ENCODE measurements at places on chromosomes 6 and 20. TPM values are rescaled to one million over a fixed set of nuclear protein-coding genes. Genes with fewer than 3 reads are reported as not detected.

GRCh38 chr20:34621383-34622367 is 55.2 kb downstream of the PIGU start:
- no peak for DNase-seq
- H3K27me3 ChIP-seq: no peaks in the 10 kb centered on the region
- no peak overlapping the region for H3K4me3 ChIP-seq
- H3K4me1 ChIP-seq: no peaks in the 10 kb centered on the region
- no peak overlapping the region for H3K27ac ChIP-seq

- H3K36me3 ChIP-seq: no peaks in the 10 kb centered on the region
- no peaks in the 10 kb centered on the region for H3K4me1 ChIP-seq
- H3K27ac ChIP-seq: no peak overlapping the region
- DNase-seq: no peak
- no peak overlapping the region for H3K4me3 ChIP-seq
- no peaks in the 10 kb centered on the region for H3K27me3 ChIP-seq
Observed at GRCh38 chr6:161744211-161745067, 470.6 kb upstream of the AGPAT4 start.

- no peak overlapping the region for H3K4me3 ChIP-seq
- H3K27ac ChIP-seq: no peak overlapping the region
- H3K27me3 ChIP-seq: no peaks in the 10 kb centered on the region
- H3K36me3 ChIP-seq: no peaks in the 10 kb centered on the region
- H3K4me1 ChIP-seq: peaks cover 5% of the 10 kb centered on the region
- DNase-seq: no peak
Observed at GRCh38 chr6:105753207-105753606, 332.9 kb upstream of the PRDM1 start.

GRCh38 chr6:135586844-135587243 is 89.3 kb upstream of the AHI1 start:
- H3K4me1 ChIP-seq: no peaks in the 10 kb centered on the region
- no peak overlapping the region for H3K4me3 ChIP-seq
- H3K27ac ChIP-seq: no peak overlapping the region
- H3K36me3 ChIP-seq: no peaks in the 10 kb centered on the region

DNA sequence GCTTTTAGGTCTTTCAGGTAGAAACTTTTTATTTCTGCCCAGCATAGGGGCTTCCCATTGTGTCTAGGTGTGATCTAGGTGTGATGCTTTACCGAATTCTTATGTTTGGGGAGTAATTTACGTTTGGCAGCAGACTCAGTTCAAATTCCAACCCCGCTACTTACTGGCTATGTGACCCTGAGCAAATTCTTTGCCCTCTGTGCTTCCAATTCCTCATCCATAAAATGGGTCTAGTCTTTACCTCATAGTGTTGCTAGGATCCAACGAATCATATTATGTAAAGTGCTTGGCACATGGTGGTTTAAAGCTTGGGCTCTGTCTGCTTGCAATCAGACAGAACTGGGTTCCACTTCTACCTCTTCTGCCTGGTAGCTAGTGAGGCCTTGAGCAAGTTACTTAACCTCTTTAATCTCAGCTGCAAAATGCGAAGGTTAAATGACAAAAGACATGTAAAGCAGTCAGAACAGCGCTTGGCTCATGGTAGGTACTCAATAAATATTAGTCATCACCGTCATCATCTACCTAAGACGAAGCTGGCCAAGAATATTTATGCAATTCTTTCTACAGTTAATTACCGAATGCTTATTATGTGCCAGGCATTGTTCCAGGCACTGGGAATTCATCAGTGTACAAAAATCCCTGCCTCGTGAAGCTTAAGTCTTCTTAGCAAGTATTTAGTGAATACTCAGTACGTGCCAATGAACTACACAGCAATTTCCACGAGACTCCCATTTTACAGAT is 1.0 kb downstream of the NSFL1C start:
- peak overlapping the region; percentile 74 for H3K4me3 ChIP-seq
- peaks cover 3% of the 10 kb centered on the region for H3K36me3 ChIP-seq
- H3K4me1 ChIP-seq: peaks cover 8% of the 10 kb centered on the region
- no peaks in the 10 kb centered on the region for H3K27me3 ChIP-seq
- no peak for DNase-seq
- peak overlapping the region; percentile 79 for H3K27ac ChIP-seq

DNA sequence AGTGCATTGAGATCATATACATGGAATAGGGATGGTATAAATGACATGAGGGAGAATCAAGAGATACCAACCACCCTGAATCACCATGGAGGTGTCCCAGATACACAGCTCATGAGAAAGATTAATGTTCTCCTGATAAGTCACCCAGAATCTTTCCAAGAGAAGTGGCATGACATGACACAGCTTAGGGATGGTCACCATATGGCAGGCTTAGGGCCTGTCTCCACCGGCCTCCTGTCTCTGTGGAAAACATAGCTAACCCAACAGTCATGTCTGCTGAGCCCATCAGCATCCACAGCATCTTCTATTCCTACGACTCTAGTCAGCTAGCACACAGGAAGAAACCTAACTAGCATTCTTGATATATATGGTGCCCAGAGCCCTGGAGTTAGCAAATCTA is 133.3 kb downstream of the IPCEF1 start:
- H3K27ac ChIP-seq: no peak overlapping the region
- no peaks in the 10 kb centered on the region for H3K36me3 ChIP-seq
- H3K4me3 ChIP-seq: no peak overlapping the region

GRCh38 chr6:41901882-41902519 is 6.8 kb upstream of the USP49 start:
- H3K27ac ChIP-seq: no peak overlapping the region
- no peak overlapping the region for H3K4me3 ChIP-seq
- H3K36me3 ChIP-seq: peaks cover 27% of the 10 kb centered on the region
- H3K4me1 ChIP-seq: no peaks in the 10 kb centered on the region
- no peaks in the 10 kb centered on the region for H3K27me3 ChIP-seq

DNA sequence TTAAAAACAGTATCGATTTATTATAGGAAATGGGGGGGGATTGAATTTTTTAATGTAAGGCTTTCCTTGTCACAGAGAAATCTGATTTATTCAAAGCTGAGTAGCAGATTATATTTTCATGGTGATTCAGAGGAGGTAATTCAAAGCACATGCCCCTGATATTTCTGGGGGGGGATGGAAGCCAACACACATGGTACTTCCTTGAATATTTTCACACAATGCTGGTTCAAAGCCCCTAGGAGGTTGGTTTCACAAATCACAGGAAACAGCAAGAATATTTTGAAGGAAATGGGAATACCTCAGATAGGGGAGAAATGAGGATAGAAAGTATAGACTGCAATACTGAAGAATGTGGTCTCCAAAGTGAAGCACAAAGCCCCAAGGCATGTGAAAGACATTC is 98.8 kb downstream of the RTN4IP1 start:
- H3K27ac ChIP-seq: no peak overlapping the region
- DNase-seq: no peak
- peaks cover 3% of the 10 kb centered on the region for H3K36me3 ChIP-seq

GRCh38 chr6:21615504-21615903 is 22.0 kb downstream of the SOX4 start:
- no peak overlapping the region for H3K27ac ChIP-seq
- H3K36me3 ChIP-seq: no peaks in the 10 kb centered on the region
- no peaks in the 10 kb centered on the region for H3K27me3 ChIP-seq
- no peak for DNase-seq

DNA sequence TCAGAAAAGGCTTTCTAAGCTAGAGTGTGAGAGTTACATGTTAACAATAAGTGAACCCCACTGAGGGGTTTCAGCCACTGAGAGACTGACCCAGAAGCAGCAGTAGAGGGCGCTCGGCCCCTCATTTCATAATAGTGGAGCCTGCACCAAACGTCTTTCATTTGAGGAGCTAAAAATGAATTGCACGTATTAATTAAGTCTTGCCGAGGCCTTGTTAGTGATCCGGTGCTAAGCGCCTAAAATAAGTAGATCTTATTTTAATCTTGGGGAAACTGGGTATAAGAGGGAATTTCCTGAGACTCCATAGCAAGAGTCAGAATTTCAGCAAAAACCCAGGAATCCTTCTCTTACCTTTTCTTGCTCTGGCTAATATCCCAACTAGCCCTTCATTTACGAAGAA is 209.7 kb downstream of the FARS2 start:
- DNase-seq: peak; percentile 63
- no peaks in the 10 kb centered on the region for H3K4me1 ChIP-seq
- H3K27ac ChIP-seq: no peak overlapping the region
- H3K27me3 ChIP-seq: no peaks in the 10 kb centered on the region

DNA sequence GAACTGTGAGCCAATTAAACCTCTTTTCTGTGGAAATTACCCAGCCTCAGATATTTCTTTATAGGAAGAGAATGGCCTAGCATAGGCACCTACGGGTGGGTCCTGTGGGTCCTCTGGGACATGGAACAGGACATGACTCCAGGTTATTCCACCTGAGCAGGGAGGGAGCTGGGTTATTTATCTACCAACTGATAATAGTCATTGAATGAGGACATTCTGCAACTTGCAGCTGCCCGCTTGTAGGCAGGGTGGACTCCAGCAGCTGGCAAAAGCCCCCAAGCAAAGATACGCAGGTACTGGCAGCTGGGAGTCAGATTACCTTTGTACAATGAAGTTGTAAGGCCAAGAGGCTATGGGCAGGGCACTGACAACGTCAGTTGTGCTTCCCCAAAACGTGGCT is 1.4 kb upstream of the BANF2 start:
- no peaks in the 10 kb centered on the region for H3K36me3 ChIP-seq
- H3K27me3 ChIP-seq: no peaks in the 10 kb centered on the region
- DNase-seq: no peak
- H3K27ac ChIP-seq: no peak overlapping the region

DNA sequence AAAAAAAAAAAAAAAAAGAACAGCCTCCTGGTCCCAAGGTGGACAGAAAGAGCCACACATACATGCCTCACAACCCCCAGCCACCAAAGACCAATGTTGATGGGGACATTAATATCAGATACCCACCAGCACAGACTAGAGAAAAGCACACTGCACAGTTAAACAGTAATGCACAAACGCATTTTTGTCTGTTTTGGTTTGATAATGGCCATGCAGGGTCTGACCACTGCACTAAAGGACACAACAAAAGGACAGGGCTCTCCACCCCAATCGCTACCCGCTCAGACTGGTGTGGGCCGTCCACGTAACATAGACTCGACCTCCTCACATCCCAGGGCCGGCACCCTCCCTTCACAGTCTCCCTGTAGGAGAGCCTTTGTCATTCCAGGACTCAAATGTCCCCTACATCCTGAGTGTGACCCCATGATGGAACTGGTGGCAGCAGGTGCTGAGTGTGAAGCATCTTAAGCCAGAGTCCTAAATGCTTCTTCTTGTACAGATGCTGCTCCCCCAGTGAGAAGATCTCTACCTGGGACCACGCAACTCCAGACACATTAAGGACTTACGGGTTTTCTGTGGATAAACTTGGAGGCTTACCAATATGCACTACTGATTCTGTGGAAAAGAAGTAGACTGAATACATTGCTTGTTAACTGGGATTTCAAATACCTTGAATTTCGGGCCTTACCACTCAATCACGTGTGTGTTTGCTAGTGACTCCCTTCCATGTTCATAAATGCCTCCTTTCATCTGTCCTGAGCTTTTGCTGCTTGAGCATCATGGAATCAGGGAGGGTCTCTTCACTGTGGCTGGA is 28.0 kb downstream of the RRBP1 start:
- peaks cover 35% of the 10 kb centered on the region for H3K36me3 ChIP-seq
- peaks cover 44% of the 10 kb centered on the region for H3K4me1 ChIP-seq
- H3K27ac ChIP-seq: no peak overlapping the region
- H3K4me3 ChIP-seq: no peak overlapping the region
- no peak for DNase-seq

DNA sequence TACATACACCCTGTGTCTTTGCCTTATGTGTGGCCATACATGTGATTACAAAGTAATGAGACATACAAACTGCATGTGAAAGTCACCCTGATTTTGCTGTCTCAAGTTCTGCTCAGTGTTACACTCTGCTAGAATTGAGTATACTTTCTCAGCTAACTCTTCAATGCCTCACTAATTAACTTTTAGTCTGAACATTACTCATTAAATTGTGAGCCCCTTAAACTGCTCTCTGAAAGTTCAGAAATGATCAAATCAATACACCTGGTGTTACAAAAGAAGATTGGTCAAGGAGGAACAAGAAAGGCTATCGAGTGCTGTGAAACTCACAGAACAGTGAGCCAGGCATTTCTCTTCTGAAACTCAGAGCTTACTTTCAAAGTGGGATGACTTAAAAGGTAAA is 71.3 kb downstream of the MKKS start:
- H3K36me3 ChIP-seq: no peaks in the 10 kb centered on the region
- H3K27me3 ChIP-seq: no peaks in the 10 kb centered on the region
- H3K4me3 ChIP-seq: no peak overlapping the region
- no peak for DNase-seq
- no peak overlapping the region for H3K27ac ChIP-seq

DNA sequence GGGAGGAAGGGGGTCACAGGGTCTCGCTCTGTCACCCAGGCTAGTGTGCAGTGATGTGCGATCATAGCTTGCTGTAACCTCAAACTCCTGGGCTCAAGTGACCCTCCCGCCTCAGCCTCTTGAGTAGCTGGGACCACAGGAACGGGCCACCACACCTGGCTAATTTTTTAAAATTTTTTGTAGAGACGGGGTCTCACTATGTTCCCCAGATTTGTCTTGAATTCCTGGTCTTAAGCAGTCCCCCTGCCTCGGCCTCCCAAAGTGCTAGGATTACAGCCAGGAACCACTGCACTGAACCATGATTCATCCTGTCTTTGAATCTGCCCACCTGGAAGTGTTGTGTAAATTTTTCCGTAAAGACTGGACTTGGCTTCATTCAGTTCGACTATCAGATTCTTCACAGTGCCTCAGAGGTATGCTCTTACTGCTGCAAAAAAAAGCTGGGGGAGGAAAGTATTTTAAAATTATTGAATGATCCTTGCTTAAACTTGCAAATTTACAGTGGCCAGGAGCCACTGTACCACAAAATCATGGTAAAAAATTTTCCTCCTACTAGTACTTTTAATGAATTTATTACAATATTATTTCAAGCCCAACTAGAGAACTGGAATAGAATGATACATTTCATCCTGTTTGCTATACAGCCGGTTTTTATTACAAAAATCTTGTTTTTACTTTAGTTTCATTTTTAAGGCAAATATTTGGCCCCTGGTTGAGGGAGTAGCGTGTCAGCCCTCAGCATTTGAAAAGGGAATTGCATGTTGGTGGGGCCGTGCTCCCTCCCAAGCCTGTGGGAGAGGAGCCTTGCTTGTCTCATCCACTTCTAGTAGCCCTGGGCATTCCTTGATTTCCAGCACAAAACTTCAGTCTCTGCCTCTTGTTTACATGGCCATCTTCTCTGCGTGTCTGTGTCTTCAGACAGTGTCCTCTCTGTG is 202.5 kb upstream of the SGK1 start:
- peak overlapping the region; percentile 89 for H3K27ac ChIP-seq
- peak overlapping the region; percentile 7 for H3K4me3 ChIP-seq
- peaks cover 20% of the 10 kb centered on the region for H3K4me1 ChIP-seq
- no peaks in the 10 kb centered on the region for H3K27me3 ChIP-seq
- DNase-seq: no peak

RIMS4 gene
- not detected for total RNA-seq

NUDT3 gene
- total RNA-seq: 11.3 TPM

BTNL2 gene
- not detected for total RNA-seq

BPIFB1 gene
- total RNA-seq: 0.08 TPM

DNAH8 gene
- total RNA-seq: under 0.01 TPM

EGFL8 gene
- 1.8 TPM for total RNA-seq

TNFRSF21 gene
- total RNA-seq: 3.2 TPM

FHL5 gene
- total RNA-seq: not detected
